ENCODE measurements at places on chromosomes 2 and 18. TPM values are rescaled to one million over a fixed set of nuclear protein-coding genes. Genes with fewer than 3 reads are reported as not detected.

The FZD7 gene
- total RNA-seq, result 38.5 TPM

GRCh38 chr2:49154891-49155290 is 576 bp upstream of the FSHR start:
- DNase-seq, result no peak

- DNase-seq, result no peak
Observed at GRCh38 chr2:38735999-38736320, 15.2 kb downstream of the SRSF7 start.

GRCh38 chr2:152925547-152926448 is 207.4 kb downstream of the ARL6IP6 start:
- DNase-seq, result no peak

GRCh38 chr2:10285191-10285555 is 17.5 kb upstream of the HPCAL1 start:
- no peak for DNase-seq

- DNase-seq, result no peak
Observed at GRCh38 chr2:232456296-232457120, 555 bp downstream of the ALPI start.

GRCh38 chr2:136246086-136246669 is 128.2 kb upstream of the CXCR4 start:
- DNase-seq, result no peak

DNA sequence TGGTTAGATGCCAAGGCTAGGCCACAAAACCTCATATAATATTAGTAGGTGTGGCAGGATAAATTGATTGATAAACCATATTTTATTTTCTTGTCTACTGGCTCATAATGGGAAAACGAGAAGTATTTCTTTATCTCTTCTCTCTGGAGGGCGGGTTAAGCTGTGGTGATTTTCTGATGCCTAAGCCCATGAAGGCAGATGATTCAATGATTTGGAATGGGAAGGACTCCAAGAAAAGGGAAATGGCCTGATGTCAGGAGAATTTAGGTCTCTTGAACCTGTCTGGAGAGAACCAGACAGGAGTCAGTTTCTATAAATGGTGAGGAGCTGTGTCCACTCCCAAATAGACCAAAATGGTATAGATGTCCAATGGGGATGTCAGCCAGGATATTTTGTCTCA is 18.7 kb upstream of the MAP4K3 start:
- no peak for DNase-seq

DNA sequence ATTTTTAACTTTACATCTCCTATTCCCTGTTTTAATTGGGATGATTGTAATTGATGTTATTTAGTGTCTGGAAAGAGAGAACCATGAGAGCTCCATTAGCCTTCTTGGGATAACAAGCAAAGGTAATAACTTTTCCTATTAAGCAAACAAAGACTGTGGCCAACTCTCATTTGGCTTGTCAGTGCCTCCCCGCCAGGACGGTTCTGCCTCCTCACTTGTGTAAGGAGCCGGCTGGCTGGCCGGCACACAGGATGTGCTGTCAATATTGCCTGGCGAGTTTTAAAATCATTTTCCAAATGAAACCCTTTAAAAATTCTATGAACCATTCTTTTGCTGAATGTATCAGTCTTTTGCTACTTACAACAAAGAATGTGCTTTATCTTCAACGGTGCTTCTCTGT is 898.3 kb downstream of the CPS1 start:
- no peak for DNase-seq

- DNase-seq, result no peak
Observed at GRCh38 chr2:176446718-176447414, 177.6 kb downstream of the MTX2 start.

DNA sequence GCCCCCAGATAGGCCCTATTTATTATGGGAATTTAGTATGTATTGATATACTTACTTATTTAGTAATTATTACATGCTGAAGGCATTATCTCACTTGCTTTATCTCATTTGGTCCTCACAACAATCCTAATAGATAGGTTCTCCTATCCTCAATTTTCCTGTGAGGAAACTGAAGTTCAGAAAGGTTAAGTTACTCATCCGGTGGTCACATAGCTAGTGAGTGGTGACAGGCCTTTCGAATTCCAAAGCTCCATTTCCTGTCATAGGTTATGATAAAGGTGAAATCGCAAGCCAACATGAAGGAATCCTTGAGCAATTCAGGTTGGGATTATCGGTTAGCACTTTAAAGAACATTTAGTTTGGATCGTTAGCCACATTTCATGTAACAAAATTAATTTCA is 33.3 kb downstream of the NAB1 start:
- no peak for DNase-seq
